Activated CD4-positive, alpha-beta T cell treated with anti-CD3 and anti-CD28 coated beads, Interleukin-2, amount 50 U/mL, for 48 hours (primary cell): ENCODE measurements at places on chromosomes 6 and 20.

- DNase-seq = no peak
Observed at GRCh38 chr6:105624021-105624420, 221.1 kb upstream of the PREP start.

DNA sequence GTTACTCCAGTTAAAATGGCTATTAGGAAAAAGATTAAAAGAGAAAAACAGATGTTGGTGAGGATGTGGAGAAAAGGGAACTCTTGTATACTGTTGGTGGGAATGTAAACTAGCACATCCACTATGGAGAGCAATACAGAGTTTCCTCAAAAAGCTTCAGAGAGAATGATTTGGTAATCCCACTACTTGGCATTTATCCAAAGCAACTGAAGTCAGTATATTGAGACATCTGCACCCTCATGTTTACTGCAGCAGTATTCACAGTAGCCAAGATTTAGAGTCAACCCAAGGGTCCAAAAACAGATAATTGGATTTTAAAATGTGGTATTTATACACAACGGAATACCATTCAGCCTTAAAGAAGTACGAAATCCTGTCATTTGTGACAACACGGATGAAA lies 469.5 kb downstream of the QKI start:
- DNase-seq = no peak

GRCh38 chr6:139941826-139942225 lies 567.4 kb upstream of the CITED2 start:
- no peak for DNase-seq

GRCh38 chr20:50317116-50317515 lies 126.5 kb downstream of the CEBPB start:
- DNase-seq = no peak

DNA sequence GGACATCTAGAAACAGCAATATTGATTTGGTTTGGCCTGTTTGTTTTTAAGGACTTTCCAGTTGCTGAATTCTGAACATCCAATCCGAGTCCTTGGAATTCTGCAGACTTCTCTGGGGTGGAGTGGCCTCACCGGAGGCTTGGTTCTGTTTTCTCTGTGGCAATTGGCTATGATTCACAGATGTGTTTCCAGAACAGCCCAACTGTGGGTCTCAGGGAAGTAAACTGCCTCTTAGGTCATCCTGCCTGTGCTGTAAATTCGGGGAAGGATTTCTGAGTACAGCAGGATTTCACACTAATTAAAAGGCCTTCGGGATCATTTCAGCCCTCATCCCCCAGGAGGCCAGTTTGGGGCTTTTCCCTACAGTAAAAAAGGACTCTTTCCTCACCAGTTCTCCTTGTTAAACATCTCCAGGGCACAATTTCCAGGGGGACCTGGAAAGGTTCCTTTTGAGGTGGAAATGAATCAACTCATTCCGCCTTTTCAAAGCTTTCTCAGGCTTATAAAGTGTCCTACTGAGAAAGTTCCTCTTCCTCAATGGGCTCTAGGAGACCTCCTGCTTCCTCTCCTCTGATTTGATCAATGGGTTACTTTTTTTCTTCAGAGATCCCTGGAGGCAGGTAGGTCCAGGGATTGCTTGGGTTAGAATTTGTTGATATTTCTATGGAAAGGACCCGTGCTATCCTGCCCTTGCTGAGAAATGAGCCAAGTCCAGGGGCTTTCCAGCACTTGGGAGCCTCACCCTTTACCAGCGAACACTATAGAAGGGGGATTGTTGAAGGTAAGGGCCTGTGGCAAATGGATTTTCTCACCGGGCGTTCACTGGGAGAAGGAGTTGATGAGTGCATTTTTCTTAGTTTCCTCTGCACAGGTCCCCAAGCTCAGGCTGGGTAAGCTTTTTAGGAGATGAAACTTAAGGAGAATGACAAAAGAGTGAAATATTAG lies 114.6 kb downstream of the CLIC5 start:
- no peak for DNase-seq

DNA sequence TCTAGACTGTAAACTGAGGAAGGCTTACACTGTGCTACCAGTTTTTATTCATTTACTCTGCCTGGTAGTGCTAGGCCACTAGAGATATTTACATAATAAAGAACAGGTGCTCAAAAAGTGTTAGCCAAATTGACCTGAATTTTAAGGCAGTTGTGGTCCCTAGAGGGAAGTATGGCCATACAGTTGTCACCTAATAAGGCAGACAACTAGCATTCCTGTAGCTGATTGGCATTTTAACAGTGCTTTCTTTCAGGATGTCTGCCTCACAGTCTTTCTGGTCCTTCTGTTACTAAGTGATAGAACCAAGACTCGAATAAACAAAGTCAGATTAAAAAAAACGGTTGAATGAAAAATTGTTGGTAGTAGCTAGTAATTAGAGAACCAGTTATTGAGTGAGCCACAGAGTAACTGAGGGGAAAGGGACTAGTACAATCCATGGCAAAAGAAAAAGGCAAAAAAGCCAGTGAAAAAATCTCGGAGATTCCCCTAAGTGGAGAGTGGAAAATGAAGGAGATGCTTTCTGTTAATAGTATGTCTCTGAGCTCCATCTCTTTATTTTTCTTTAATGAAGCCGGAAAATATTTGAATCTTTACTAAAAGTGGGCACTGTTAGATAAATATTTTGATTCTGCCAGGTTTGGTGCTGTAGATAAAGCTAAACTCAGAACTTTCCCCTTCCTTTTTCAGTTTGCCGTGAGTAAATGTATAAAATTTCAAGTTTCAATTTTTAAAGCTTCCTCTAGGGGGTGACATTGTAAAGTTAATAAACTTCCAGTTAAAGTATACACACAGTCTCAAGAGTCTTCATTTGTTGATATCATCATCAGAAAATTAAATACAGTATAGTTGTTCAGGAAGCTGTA lies 9.1 kb downstream of the VTA1 start:
- DNase-seq = no peak

- no peak for DNase-seq
Observed at GRCh38 chr6:144262470-144263369, 22.4 kb upstream of the UTRN start.

DNA sequence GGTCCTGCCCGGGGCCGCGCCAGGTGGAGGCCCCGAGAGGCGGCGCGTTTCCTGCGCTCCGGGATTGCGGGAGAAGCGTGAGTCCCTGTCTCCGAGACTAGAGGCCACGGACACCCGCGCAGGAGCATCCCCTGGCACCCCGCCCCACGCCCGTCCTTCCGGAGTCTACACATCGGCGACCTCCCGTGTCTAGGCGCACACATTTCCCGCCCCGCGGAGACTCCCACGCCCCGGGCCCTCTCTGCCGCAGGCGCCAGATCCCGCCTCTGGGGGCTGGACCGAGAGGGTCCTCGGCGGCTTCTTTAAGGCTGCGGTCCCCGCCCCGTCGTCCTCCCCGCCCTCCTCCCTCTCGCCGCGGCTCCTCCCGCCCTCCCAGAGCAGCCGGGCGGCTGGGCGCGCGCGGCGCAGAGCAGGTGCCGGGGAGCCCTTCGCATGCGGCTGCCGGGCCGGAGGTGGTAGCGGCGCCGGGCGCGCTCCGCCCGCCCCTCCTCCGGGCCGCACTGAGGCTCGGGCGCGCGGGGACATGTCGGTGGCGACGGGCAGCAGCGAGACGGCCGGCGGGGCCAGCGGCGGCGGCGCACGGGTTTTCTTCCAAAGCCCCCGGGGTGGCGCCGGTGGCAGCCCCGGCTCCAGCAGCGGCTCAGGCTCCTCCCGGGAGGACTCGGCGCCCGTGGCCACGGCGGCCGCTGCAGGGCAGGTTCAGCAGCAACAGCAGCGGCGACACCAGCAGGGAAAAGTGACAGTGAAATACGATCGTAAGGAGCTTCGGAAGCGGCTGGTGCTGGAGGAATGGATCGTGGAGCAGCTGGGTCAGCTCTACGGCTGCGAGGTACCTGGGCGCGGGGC lies at the start of gene PPP1R14C:
TSS of gene PPP1R14C (plus strand) at position 375 of the 846 bp plus-strand sequence. CDS start at position 524, 149 bp downstream.
- DNase-seq = peak; percentile 33

DNA sequence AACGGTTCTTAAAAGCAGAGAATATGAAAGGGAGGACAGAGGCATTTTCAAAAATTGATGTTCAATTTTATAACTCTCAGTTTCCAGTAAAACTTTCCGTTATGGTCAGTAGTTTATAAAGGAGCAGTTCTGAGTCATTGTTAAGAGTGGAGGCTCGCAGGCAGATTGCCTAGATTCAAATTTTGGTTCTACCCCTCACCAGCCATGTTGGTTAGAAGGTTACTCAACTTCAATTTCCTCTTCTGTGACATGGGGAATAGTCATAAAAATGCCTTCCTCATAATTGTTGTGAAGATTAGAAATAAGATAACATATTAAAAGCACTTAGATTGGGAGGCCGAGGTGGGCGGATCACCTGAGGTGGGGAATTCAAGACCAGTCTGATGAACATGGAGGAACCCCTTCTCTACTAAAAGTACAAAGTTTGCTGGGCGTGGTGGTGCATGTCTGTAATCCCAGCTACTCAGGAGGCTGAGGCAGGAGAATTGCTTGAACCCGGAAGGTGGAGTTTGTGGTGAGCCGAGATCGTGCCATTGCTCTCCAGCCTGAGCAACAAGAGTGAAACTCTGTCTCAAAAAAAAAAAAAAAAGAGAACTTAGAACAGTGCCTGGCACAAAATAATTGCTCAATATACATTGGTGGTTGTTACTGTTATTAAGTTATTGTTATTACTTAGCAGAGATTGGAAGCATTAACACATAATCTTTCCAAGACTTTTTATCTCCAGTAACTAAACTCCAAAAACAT lies 348.9 kb downstream of the NRN1 start:
- no peak for DNase-seq

DNA sequence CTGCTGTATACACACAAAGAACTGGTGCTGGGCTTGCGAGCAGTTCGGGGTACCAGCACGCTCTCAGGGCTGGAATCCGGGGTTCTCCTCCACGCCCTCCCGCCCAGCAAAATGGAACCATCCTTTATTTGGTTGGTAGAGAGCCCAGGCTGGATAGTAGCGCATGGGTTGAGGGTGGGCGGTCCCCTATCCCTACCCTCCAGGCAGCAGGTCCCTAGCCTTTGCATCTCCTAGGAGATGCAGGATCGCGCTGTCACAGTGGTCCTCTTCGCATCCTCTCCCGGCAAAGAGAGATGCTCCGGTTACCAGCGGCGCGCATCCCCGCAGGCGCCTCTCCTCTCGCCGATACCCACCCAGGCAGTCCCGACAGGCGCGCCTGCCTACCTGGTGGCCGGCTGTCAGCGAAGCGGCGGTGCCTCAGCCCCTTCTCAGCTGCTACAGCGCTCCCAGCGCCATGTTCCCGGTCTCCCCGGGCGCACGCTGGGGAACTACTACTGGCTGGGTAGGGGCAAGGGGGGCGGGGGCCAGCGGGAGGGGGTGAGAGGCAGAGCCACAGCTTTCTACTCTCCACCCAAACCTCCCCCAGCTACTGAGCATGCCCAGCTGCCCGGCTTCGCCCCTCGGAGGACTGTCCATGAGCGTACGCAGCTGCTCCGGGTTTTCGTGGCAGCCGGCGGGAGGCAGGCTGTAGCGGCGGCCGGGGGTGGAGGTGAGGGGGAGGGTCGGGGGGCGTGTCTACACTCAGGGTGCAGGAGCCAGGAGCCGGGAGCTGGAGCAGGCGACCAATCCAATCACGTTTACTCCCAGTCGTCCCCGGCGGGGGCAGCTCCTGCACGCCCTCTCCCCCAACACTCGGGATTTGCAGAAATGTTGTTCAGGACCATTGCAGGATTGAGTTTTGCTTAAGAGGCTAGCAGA lies at the start of gene PAK5:
TSS of gene PAK5 (minus strand) at position 699 of the 918 bp plus-strand sequence. CDS start 194,748 bp downstream, outside the sequence.
- no peak for DNase-seq

DNA sequence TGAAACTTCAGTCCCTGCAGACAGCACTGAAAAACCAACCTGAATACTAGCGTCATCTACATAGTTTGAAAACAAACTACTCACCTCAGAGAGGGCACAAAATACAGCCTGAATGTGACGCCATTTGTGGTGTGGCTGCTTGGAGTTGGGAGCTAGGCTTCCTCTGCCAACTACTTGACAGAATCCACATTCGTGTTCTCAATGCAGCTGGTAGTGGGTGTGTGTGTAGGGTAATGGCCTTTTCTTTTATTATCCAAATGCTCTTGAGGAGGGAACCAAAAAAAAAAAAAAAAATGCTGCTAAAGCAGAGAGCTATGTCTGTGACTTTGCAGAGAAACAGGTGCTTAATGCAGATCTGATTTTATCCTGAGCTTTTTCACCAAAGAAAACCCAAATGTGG lies 207.8 kb downstream of the OTOR start:
- DNase-seq = no peak

DNA sequence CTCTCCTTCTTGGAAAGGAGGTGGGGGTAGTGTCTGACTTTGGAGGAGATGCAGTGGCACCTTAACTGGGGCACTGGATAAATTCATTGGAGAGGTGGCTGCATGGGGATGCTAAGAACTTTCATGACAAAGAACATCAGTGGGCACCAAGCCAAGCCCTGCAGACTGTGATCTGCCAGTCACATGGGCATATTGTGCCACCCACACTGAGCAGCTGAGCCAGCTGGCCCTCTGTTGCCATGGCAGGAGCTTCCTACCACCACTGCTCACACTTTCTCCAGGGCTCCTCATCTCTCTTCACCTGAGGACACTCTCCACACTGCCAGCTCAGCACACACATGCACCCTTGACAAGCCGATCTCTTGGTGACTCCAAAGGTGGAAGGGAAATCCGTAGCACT lies 715.6 kb downstream of the QKI start:
- no peak for DNase-seq

- DNase-seq = no peak
Observed at GRCh38 chr6:97288188-97288587, 5.2 kb upstream of the MMS22L start.

DNA sequence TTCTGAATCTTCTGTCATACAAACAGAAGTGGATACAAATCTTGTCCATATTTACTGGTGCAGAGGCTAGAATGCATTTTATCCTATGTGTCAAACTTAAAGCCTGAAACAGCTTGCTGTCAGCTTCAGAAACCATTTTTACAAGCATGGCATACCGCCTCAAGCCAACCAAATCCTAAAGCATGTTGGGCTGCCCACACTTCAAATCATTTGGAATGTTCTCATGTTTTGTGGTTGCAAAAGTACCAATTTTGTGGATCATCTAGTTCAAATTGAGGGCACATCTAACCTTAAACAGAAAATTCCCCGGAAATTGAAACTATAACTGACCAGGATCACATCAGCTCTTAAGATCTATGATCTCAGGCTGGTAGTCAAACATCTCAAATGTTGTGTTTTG lies 3.2 kb downstream of the GPR63 start:
- DNase-seq = no peak

- no peak for DNase-seq
Observed at GRCh38 chr20:51419646-51420045, 122.9 kb downstream of the NFATC2 start.

GRCh38 chr20:4726710-4727397 lies 5.1 kb downstream of the PRND start:
- peak; percentile 19 for DNase-seq

DNA sequence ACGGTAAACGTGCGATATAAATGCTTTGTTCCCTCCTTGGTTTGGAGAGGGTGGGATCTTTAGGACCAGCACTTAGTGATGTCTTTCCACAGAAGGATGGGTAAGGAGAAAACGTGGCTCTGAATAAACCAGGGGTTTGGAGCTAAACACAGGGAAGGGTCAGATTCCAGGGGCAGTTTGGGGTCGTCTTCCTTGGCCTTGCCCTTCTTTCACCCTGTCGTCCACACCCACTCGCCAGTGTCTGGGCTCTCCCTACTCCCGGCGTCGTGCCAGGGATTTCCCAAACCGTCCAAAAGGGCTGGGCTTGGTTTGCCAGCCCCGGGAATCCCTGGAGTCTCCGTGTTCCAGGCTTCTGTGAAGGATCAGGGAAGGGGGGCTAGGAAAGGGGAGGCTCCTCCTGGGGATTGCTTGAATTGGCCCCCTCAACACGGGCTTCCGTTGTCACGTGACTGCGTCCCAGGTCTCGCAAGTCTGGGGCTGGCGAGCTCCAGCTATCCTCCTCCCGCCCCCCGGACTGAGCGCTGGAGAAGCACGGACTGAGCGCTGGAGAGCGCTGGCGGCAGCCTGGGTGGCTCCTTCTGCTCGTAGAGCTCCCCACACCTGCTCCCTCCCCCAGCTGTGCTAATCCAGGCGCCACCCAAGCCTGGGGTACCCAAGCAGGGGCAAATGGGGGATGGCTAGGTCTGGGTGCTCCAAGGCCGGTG lies 9.4 kb upstream of the ARMC12 start:
- DNase-seq = peak; percentile 51
